ENCODE measurements at places on chromosomes 6 and 20.

- no peak for DNase-seq
Observed at GRCh38 chr20:36497856-36498255, 43.5 kb upstream of the MYL9 start.

- DNase-seq: peak; percentile 35
Observed at GRCh38 chr6:98977671-98978292, 30.0 kb upstream of the FBXL4 start.

GRCh38 chr20:2907519-2907918, 34.2 kb downstream of the PTPRA start:
- no peak for DNase-seq

DNA sequence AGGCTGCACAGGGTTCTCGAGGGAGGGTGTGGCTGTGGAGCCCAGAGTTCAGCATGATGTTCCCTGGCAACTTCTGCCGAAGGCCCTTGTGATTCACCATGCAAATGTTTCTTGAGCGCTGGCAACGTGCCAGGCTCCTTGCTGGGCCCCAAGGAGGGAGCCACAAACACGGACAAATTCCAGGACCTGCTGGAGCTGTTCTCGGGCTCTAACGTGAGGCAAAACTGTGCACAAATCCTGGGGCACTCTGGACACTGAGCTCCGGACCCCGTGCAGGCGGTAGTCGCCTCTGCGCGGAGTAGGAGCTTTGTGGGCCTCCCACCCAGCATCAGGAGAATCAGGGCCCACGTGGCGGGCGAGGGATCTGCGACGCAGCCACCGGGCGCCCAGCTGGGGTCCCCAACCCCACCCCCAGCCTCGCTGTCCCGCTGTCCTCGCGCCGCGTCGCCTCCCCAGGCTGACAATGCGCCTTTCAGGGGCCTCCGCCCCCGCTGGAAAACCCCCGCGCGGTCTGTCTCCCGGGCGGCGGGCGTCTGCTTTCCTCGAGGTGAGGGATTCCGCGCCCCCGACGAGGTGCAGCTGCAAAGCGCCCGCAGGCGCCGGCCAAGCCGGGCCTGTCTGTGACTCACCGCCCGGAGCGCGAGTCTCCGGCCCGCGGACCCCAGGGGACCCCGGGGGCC, 31.7 kb upstream of the SCUBE3 start:
- DNase-seq: no peak

DNA sequence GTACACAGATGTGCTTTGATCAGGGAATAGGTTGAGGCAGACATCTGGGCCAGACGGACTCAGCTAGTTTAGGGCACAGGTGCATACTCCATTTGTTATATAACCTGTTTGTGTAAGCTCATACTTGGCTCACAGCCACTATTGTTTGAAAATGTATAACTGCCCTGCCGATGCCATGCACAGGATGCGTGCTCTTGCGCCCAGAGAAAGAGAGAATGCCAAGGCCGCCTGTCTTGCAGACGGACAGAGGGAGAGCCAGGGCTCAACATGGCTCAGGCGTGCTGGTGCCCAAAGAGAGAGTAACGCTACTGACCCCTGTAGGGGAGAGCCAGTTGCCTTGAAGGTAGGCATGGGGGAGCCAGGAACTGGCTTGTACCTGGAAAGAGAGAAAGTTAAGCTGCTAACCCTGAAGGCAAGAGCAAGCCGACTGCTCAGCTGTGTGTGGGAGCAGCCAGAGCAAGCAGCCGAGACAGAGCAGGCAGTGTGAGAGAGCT, 57.7 kb downstream of the FAM229B start:
- DNase-seq: peak; percentile 55

- no peak for DNase-seq
Observed at GRCh38 chr6:3670356-3670755, 81.2 kb downstream of the PXDC1 start.

GRCh38 chr6:31752739-31753319, 9.6 kb upstream of the SAPCD1 start:
- DNase-seq: no peak

DNA sequence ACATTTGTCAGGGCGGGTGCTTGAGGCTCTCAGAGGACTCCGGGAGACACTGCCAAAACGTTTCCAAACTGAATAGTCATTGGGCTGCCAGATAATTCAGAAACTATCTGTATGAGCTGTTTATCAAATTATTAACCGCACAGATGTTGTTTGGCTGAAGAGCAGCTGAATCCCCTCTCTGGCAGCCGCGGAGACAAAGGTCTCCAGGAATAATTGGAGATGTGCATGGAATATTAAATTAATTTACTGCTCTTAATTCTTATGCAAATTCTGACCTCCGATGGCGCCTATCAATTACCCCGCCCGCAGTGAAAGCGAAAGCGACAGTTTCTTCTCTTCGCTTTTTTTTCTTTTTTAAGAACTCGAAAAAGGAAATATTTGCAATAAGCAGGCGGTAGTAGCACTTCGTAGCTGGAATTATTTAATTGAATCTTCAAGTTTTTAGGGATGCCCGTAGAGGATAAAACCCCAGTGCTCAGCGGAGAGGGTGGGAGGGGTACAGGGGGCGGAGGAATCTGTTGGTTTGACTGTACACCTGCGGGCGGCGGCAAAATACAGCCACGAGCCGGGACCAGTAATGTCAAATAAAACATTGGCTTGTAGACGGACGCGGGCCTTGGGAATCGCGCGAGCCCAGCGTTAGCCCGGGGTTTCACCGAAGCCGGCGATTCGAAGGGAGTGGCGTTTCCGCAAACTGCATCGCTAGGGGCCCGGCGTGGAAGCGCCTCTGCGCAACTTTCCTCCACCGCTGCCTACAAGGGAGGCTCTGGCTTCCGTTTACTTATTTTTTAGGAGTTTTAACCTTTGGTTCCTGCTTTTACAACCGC, 6.2 kb downstream of the LINC00237 start:
- peak; percentile 75 for DNase-seq
